Activated CD4-positive, alpha-beta T cell treated with anti-CD3 and anti-CD28 coated beads for 24 hours (primary cell): ENCODE measurements at places on chromosomes 1 and 21.

DNA sequence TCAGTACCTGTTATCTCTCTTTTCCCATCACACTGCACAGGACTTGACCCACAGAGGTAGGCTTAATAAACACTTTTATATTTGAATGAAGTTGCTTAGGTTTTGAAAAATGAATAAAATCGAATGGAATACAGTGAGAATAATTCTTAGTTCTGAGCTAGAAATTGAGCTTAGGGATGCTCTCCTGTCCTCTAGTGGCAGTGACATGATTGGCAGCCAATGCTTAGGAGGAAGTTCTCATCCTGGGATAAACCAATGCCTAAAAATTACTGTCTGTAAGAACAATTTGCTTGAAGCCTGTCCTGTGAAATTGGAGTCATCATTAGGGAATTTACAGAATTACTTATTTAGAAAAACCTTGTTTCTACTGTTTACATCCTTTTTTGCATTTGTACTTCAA lies 21.3 kb upstream of the CYP4X1 start:
- DNase-seq: no peak

- DNase-seq: no peak
These were observed 1.6 kb upstream of the METTL25B start for GRCh38 chr1:156726549-156727226.

GRCh38 chr1:181936269-181936668 lies 125.2 kb downstream of the ZNF648 start:
- DNase-seq: no peak

- DNase-seq: no peak
These were observed 1115.1 kb downstream of the PLA2G4A start for GRCh38 chr1:187943606-187944403.

- no peak for DNase-seq
These were observed 9.0 kb downstream of the LRRC47 start for GRCh38 chr1:3787349-3787715.

- no peak for DNase-seq
These were observed 231.7 kb upstream of the ZRANB2 start for GRCh38 chr1:71312545-71312944.

DNA sequence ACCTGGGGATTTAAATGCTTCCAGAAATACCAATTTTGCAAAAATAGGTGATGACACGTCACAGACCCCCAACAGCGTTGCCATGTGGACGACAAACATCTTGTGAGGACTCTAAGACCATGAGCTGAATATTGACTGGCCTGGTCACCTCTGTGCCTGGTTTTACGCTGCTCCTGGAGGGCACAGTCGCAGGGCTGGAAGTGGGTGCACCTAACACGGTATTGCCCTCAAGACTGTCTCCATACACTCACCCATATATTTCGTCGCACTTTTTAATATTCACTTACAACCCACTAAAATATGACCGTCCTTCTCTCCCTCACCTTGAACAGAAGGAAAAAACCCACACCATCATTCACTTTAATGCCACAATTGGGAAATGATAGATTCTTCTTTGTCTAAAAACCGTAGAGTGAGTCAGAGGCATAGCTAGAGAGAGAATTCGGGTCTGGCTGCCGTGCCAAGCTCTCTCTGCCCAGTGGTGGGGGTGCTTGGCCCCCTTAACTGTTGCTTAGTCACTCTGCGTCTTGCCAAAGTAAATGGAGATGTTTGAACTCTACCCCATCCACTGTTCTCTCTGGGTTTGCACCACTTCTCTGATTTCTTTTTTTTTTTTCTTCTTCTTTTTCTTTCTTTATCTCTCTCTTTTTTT lies 40.8 kb upstream of the UTS2 start:
- no peak for DNase-seq

DNA sequence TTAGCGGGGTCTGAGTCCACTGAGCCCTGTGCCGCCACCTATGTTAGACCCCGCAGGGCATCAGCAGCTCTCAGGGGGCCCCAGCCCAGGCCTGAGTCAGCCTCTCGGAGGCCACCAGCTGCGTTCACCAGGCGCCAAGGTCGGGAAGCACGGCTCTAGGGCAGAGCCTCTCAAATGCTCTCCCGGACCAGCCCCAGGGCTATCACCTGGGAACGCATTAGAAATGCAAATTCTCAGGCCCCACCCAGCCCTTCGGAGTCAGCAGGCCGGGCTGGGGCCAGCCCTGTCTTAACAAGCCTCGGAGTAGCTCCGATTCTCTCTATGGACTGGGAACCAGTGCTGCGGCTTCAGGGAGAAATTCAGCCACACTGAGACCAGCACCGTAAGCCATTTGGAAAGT lies 37.2 kb upstream of the TSPEAR start:
- DNase-seq: no peak

GRCh38 chr1:234911787-234912186 lies 216.8 kb downstream of the TOMM20 start:
- DNase-seq: no peak

DNA sequence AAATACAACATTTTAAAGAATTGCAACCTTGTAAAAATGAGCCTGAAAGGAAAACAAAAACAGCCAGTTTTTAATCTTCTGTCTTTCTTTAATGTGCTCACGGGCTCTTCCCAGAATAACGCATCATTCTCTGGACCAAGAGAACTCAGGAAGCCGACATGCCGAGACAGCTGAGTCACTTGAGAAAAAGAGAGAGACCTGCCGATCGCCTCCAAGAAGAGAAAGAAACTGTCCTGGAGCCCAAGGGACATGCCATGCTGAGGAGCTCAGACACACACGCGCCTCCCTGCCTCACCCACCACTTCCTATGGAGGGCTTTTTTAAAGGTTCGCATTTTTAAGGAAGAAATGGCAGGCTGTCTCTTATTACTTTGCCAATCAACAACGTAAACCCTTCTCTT lies 176.4 kb downstream of the ZNF281 start:
- no peak for DNase-seq

DNA sequence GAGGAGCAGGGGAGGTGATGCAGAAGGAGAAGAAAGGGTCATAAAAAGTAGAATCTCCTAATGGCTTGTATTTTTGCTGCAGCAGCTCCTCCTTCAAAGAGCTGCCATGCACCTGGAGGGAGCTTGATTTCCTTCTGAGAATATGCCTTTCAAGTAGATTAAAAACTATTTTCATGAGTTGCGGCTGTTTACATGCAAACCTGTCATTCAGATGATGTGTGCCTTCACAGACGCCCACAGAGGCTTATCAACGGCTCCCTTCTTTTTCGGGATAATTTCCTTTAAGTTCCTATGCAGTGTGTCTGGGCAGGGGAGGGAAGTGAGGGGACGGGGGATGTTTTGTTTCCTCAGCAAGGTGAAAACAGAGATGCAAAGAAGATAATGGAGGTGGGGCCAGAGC lies 38.8 kb downstream of the TNR start:
- no peak for DNase-seq

GRCh38 chr1:63051886-63052285 lies 268.0 kb downstream of the ATG4C start:
- no peak for DNase-seq
